ENCODE measurements at places on chromosomes 2 and 18.
A peak's percentile ranks its signal among the peaks of the same experiment; 100 is the strongest.

GRCh38 chr18:67875060-67875459, 358.5 kb upstream of the DSEL start:
- DNase-seq, result no peak

GRCh38 chr2:217444932-217445331, 557.9 kb downstream of the TNS1 start:
- DNase-seq, result no peak

GRCh38 chr18:23406271-23406787, 46.8 kb upstream of the RIOK3 start:
- DNase-seq, result no peak

DNA sequence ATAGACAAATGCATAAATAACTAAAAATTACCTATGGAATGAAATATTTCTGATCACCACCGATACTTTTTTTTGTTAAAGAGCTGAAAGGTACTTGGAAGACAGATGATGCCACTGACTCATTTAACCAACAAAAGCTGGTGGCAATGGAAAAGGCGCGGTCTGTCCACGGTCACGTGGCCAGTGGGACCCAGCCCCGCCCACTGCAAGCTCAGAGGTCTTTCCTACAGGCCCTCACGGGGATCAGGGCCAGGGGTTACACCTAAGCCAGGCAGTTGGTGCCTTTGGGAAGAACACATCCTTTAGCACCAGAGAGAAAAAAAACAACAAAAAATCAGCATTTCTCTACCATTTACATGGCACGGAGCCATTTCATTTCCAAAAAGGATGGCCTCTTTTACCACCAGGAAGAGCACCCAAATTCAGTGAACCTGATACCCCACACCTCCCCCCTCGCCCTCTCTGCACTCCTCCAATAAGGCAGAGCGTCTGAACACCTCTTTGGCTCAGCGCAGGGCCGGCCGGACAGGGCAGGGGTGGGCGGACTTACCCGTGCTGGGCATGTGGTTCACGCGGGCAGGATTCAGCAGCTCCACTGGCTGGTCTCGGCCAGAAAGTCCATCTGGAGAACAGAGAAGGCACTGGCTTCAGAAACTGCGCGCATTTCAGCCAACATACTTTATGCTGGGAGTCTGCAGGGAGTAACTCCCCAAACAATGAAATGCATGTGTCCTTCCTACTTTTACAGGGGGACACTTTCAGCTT, 164.6 kb downstream of the HDAC4 start:
- DNase-seq, result no peak

- DNase-seq, result no peak
Measured at GRCh38 chr2:30273574-30273929, 42.2 kb downstream of the LBH start.

DNA sequence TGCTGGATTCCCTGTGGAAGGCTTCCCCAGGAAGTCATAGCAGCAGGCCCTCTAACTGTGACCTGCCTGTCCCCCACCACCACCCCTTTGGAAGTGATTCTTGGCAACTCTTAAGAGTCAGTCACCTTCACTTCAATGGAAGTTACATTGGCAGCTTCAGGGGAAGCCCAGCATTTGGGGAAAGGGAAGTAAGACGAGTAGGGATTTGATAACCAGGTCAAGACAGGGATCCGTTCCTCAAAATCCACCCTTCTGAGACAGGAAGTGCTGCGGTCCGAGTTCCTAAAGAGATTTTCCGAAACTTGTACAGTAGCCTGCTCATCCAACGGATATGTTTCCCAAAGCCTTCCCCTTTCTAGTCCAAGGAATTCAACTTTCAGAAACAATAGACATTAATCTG, 54.2 kb downstream of the MRPL35 start:
- DNase-seq, result no peak

DNA sequence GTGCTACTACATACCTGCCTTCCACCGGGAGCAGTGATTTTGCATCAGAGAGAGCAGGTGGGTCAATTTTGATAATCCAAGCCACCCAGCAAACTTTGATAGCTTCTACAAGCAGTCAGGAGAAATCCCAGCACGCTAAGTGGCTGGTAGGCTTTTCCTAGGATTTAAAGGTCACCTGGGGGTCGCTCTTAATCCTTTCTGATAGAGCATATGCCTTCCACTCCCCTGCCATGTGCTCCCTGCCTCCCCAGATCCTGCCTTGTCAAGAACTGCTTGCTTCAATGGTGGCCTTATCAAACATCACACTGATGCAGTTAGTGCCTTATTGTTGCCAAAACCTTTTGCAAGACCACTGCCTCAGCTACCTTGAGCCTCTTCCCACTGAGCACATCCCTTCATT, 462.3 kb upstream of the MEX3C start:
- no peak for DNase-seq

DNA sequence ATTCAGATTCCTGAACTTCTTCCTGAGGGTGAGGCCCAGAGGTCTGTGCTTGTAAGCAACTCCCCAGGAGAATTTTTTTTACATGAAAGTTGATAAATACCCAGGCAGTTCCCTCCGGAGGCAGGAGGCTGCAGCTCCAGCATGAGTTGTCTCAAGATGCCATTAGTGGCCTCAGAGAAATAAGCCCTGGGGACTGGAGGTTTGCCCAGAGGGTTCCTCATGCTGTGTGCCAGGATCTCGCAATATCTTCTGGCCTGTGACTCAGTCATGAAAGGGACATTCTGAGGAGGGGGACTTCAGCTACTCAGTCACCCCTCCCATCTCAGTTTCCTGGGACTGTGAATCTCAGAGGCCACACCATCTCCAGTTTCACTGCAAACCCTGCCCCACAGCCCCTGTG, 49.9 kb downstream of the LYPD1 start:
- no peak for DNase-seq

DNA sequence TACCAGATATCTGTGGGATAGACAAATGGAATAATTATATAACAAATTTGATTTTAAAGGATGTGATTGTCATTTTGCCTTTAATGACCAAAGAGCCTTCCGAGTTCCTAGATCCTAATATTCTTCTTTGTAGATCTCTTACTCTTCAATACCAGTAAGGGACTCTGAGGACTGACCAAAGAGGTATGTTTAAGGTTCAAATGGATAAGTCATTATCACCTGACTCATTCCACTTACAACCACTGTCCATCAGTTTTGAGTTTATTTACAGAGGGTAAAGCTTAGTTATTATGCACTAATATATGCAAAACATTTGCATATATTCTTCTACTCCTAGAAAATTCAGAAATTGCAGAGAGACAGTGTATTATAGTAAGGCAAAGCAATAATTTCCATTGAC, 62.7 kb downstream of the CCDC148 start:
- no peak for DNase-seq

DNA sequence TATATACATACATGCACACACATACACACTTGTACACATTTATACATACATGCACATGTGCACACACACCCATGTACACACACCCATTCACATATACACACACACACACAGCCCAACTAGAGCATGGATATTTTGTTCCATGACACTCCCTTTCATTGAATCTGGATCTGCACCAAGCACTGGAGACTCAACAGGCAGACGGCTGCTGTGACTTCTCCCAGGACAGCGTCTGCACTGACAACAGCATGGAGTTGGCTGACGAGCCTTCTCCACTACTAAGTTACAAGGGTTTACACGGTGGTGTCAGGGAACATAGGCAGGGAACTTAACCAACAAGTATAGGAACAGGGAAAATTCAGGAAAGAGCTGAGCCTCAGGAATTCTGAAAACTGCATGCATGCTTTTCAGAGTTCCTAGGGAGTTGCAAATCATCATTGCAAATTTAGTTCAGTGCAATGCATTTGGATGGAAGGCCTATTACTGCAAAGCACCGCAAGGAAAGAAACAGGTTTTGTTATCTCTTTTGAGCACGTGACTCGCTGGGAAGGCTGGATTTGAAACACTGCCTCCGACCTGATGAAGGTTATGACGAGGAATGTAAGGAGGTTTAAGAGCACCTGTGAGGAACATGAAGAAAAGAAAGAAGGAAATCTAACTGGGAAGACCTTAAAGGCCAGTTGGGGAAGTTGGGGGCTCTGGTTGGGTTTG, 35.9 kb downstream of the TMEM18 start:
- no peak for DNase-seq

DNA sequence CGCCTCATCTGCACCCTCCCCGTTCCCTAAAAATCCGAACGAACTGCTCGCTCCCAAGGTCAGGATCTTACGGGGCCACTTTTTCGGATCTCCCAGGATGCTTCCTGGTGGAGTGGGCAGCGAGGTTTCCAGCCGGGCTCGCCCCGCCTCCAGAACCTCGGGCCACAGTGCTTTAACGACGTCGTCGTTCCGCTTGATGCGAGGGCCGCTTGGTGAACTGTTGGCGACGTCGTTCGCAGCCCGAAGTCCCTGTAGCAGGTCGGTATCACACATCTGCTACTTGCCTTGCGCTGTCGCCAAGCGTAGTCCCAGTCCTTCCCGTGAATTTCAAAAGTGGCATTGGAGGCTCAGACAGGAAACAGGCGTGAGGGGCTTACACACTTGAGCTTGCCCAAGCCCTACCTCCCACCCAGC, 15.3 kb downstream of the EVX2 start:
- DNase-seq, result no peak

GRCh38 chr2:218711550-218711929, 905 bp downstream of the TTLL4 start:
- DNase-seq, result no peak

DNA sequence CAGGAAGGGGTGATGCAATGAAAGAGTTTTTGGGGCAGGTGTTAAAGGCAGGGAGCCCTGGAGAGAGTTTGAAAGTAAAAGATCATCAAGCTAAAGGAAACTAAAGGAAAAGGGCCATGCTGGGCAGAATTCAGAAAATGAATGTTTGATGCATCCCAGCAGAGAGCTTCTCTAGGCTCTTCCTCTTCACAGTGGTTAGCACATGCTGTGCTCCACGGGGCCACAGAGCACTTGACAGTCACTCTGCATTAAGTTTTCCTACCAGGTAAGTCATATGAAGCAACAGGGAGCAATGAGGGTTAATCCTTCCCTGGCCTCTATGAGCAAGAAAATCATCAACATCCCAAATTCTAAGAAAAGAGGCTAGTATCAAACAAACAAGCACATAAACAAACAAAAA, 895.2 kb downstream of the TRIB2 start:
- DNase-seq, result no peak

DNA sequence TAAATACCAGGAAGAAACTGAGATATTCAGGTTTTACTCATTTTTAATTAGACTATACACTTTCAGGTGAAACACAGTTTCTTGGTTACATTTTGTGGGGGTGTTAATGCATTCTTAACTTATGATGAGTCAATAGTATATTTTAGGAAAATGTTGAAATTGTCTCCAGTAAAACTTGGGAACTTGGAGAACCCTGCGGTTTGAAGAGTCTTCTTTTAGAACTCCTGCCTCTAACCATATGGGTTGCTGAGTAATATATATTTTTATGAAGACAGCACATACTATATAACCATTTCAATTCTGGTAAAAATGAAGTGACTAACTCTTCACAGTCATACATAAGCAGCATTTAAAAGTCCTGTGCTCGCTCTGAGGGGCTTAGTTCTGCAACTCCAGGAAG, 308.2 kb upstream of the LRATD1 start:
- DNase-seq, result no peak

GRCh38 chr2:127644066-127645025, 1.6 kb upstream of the GPR17 start:
- no peak for DNase-seq

DNA sequence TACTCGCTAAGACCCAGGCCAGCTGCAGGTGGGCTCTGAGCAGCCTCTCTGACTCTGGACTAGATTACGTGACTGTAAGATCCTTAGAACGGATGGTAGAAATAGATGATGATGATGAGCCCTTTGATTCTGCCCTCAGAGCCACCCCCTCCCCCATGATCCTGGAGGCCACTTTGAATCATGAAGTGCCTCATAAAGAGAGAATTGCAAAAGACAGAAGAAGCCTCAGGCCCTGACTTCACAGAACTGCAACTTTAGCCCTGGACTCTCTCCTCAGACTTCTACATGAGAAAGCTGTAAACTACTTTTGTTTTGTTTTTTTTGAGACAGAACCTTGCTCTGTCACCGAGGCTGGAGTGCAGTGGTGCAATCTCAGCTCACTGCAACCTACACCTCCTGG, 15.4 kb upstream of the TET3 start:
- DNase-seq, result no peak

- DNase-seq, result no peak
Measured at GRCh38 chr2:134737671-134738070, 18.9 kb upstream of the TMEM163 start.

DNA sequence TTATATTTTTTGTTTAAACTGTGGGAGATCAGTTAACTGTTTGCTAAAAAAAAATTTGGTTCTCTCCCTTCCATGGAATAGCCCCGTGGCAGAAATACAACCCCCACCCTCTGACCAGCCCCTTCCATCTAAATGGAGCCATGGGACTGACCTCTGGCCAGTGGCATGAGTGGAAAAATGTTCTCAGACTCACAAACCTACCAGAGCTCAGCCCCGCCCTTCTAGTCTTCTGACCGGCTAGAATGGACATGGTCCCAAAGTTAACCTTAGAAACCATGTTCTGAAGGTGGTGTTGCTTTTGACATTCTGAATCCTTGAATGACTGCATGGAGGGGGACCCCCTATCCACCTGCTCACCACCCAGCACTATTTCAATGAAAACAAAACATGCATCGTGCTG, 1.3 kb upstream of the CHRNA1 start:
- DNase-seq, result no peak

- peak; percentile 41 for DNase-seq
Measured at GRCh38 chr2:27356056-27356381, 545 bp downstream of the GTF3C2 start.

DNA sequence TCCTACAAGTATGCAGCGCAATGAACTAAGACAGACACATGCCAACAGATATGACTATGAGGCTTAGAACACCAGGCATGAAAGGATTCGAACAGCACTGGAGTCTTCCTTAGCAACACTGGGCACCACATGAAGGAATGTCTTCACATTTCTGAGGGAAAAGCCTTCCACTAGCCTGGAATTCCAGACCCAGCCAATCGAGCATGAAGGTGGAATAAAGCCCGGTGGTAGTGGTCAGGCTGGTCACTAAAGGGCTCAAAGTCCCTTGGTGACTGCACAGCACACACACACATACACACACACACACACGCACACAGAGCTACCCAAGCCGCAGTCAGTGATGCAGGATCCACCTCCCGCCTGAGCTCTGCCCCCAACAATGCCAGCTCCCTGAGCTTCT, 19.7 kb upstream of the SFXN5 start:
- DNase-seq, result no peak

- DNase-seq, result no peak
Measured at GRCh38 chr2:217365656-217366055, 505.8 kb upstream of the TNP1 start.

DNA sequence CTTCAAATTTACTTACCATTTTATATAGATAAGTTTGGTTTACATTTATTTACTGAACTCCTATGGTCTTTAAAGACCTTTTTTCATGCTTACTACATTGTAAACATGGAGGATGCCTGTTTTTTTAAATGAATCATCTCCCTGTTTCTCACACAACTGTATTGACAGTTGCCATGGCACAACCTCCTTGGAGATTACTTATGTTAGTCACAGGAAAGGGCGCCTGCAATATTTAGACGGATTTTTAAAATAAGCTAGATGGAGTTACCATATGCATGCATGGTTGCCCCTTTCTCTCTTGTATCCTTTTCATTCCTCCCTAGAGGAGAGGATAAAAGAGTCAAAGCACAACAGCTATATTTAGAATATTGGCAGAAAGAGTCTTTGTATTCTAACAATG, 34.8 kb upstream of the CCDC102B start:
- no peak for DNase-seq

- DNase-seq, result no peak
Measured at GRCh38 chr2:111209045-111209514, 88.4 kb downstream of the BCL2L11 start.

GRCh38 chr18:13570216-13570615, 156.1 kb downstream of the FAM210A start:
- DNase-seq, result no peak

- no peak for DNase-seq
Measured at GRCh38 chr2:136874258-136874657, 108.9 kb downstream of the THSD7B start.

Data from activated T-cell treated with anti-CD3 and anti-CD28 coated beads for 24 hours (primary cell).